ENCODE measurements at places on chromosomes 2 and 18. TPM values are rescaled to one million over a fixed set of nuclear protein-coding genes. Genes with fewer than 3 reads are reported as not detected.

The TTLL4 gene
- 27.7 TPM for total RNA-seq

DNA sequence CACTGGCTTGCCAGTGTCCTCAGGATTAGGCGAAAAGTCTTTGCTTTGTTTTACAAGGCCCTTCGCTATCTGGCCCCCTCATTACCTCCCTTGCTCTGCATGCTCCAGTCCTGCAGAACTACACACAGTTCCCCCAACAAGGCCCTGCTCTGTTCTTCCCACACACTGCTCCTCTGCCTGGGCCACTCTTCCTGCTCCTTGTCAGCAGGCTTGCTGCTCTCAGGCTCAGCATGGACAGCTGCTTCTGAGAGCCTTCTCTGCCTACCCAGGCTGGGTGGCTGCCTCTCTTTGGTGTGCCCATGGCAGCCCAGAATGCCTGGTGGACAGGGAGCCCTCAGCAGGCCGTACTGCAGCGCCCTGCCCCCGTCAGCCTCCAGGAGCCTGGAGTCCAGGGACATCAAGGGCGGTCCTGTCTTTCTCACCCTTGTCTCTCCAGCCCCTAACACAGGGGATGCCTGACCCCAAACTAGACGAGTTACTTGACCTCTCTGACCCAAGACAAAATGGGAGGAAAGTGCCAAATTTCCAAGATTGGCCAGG, 111.1 kb downstream of the MSH2 start:
- H3K4me1 ChIP-seq = peaks cover 24% of the 10 kb centered on the region
- peaks cover 4% of the 10 kb centered on the region for H3K36me3 ChIP-seq
- no peak overlapping the region for H3K27ac ChIP-seq
- no peak for DNase-seq
- no peaks in the 10 kb centered on the region for H3K27me3 ChIP-seq
- no peak overlapping the region for H3K4me3 ChIP-seq

- H3K4me3 ChIP-seq = no peak overlapping the region
- peaks cover 1% of the 10 kb centered on the region for H3K27me3 ChIP-seq
- H3K4me1 ChIP-seq = peaks cover 28% of the 10 kb centered on the region
These were observed 111.1 kb downstream of the TGFA start for GRCh38 chr2:70442301-70443077.

DNA sequence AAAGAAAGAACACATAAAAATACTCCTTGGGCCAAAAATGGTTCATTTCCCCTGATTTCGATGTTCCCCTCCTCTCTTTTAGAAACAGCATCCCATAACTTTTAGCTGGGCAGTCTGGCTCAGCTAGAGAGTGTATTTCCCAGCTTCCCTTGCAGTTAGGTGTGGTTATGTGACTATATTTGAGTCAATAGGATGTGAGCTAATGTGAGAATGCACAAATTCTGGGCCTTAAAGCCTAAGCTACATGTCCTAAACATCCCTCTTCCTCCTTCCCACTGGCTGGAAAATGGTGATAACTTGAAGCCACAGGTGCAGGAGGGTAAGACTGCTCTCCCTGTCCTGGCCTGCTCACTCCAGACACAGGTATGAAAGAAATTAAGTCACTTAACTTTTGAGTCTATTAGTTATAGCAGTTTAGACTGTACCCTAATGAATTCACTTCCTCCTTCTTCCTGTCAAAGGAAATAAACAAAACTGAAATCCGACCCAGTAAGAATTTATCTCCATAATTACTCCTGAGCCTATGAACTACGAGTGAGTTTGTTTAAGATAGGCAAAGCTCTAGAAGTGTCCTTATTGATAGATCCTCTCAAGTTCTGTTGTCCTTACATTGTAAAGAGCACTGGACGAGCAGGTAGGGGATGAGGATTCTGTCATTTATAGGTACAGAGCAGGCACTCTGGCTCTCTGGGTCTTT, 177.6 kb downstream of the MTX2 start:
- no peak overlapping the region for H3K27ac ChIP-seq
- H3K4me3 ChIP-seq = no peak overlapping the region
- no peak for DNase-seq
- no peaks in the 10 kb centered on the region for H3K4me1 ChIP-seq
- H3K27me3 ChIP-seq = peaks cover 2% of the 10 kb centered on the region

GRCh38 chr2:88933091-88933490, 241.6 kb downstream of the RPIA start:
- H3K27me3 ChIP-seq = peaks cover 3% of the 10 kb centered on the region
- H3K27ac ChIP-seq = no peak overlapping the region
- H3K36me3 ChIP-seq = no peaks in the 10 kb centered on the region
- H3K4me1 ChIP-seq = no peaks in the 10 kb centered on the region
- no peak for DNase-seq

Measured in activated CD8-positive, alpha-beta T cell treated with anti-CD3 and anti-CD28 coated beads, Interleukin-2, amount 10 ng/mL, durations not matched to agents 7 days and 5 days (primary cell).